ENCODE measurements at places on chromosomes 3 and 15.

GRCh38 chr3:153756816-153757215, 364.4 kb upstream of the ARHGEF26 start:
- DNase-seq: no peak

DNA sequence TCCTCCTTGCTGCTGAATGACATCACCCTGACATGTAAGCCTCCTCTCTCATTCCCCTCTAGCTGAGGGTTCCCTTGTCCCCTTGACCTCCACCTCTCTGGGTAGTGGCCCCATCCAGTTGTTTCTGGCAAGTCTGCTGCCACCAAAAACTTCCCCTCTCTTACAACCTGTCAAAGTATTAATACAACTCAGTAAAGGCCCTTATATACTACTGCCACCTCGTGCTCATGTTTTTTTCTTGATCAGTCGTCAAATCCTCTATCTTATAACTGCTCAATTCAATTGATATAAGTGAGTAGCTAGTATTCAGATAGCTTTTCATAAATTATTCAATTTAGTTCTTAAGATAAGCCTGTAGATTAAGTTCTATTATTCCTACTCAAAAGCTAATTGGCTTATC, 249.6 kb downstream of the MBNL1 start:
- no peak for DNase-seq

DNA sequence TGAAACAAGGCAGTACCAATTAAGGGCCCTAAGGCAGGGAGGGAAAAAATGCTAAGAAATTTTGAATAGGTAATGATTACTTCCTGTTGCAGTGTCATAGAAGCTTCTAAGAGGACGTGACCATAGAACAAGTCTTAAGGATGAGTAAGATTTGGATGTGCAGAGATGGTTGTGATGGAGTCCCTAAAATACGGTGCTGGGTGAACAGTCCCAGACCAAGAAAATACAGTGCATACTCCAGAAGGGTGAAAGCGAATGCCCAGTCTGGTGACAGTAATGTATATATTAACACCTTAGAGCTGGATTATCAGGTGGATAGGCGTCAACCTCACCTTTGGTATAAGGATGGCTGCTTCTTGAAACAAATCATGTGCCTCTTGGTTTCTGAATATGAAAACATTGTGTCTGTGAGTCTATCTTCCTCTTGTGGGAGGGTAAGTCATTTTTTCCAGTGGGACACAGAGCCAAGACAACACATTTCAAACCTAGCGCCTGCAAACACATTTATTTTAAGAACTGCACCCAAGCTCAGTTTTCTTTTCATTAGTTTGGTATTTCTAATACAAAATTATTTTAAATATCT, 101.2 kb upstream of the TP63 start:
- no peak for DNase-seq

GRCh38 chr3:55795746-55796145, 308.6 kb upstream of the WNT5A start:
- no peak for DNase-seq

- no peak for DNase-seq
Observed at GRCh38 chr3:178802259-178802658, 266.0 kb downstream of the KCNMB2 start.

- no peak for DNase-seq
Observed at GRCh38 chr3:167575000-167575600, 78.6 kb downstream of the WDR49 start.

GRCh38 chr3:99472385-99472784, 166.0 kb upstream of the COL8A1 start:
- no peak for DNase-seq

GRCh38 chr15:101121511-101122090, 130.2 kb downstream of the CHSY1 start:
- DNase-seq: no peak
